ENCODE measurements at places on chromosomes 7 and 10. TPM values are rescaled to one million over a fixed set of nuclear protein-coding genes. Genes with fewer than 3 reads are reported as not detected.

GRCh38 chr7:93879356-93879755 lies 11.2 kb downstream of the TFPI2 start:
- no peak for DNase-seq

DNA sequence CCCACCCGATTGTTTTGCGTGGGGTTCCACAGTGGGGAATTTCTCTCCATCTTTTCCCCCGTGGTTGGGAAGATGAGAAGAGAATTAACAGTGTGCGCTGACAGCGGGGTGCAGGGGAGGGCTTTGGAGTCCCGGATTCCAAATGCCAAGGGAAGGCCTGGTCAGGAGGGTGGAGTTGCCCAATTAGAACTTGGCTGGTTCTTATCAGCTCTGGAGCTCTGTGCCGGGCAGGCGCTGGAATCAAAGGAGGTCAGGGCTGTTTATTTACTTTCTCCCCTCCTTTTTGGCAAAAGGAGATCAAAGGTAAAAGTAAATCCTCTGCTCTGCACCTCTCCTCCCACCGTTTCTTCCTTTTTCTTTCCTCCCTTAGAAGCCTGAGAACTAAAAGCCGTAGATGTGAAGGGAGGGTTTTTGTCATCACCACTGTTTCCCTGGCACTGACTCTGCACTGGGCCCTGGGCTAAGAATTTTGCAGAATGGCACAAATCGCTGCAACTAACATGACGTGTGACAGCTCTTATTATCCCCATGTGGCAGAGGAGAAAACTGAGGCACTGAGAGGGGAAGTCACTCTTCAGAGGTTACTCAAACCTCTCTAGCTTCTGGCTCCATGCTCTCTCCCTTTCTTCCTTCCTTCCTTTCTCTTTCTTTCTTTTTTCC lies 95.2 kb upstream of the ZNF716 start:
- DNase-seq = no peak

GRCh38 chr10:12279281-12279680 lies 70.1 kb upstream of the CAMK1D start:
- no peak for DNase-seq

- DNase-seq = no peak
Observed at GRCh38 chr10:102801978-102802377, 35.2 kb downstream of the CYP17A1 start.

DNA sequence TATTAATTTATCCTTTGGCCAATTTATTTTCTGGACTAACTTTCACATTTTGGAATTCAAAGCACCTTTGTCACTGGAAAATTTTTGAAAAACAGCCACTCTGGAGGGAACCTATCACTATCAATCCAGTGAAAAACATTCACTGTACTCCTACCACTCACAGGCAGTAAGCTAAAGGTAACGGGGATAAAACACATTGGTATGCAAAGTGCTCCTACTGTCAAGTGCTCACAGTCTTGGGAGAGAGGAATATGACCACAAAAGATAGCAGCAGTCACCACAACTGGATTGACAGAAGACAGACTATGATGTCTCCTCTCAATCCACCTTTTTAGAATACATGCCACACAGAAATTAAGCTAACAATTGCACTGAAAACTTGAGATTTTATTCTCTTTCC lies 13.3 kb downstream of the GSAP start:
- DNase-seq = no peak

DNA sequence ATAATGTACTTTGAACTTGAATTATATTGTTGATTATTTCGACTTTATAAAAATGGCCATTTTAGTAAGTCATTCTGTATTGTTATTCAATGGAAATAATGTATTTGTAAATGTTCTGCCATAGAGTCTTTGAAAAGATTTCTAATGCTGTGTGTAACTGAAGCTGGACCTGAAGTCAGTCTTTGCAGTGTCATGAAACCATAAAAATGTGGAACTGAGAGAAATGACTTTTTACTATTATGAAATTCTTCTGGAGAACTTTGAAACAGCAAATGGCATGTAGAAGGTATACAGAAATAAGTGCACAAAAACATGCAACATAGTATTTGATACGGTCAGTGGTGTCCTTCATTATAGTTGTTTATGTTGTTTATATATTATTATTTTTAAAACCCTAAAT lies 59.7 kb upstream of the ADRA2A start:
- no peak for DNase-seq

- no peak for DNase-seq
Observed at GRCh38 chr10:66552331-66552730, 373.5 kb upstream of the LRRTM3 start.

GRCh38 chr7:1550846-1551155 lies 5.2 kb downstream of the TMEM184A start:
- DNase-seq = no peak

GRCh38 chr7:57438244-57438643 lies 11.7 kb upstream of the ZNF716 start:
- DNase-seq = no peak

MPP7 gene
- total RNA-seq = 35.8 TPM

ATRNL1 gene
- 18.4 TPM for total RNA-seq

ITGA8 gene
- 58.6 TPM for total RNA-seq

ERV3-1 gene
- total RNA-seq = 37.1 TPM

LRRD1 gene
- not detected for total RNA-seq

GUSB gene
- 48.7 TPM for total RNA-seq

IFIT1 gene
- 4.1 TPM for total RNA-seq

All from ureter (tissue), 1 donor.